ENCODE measurements at places on chromosomes 11 and 22. TPM values are rescaled to one million over a fixed set of nuclear protein-coding genes. Genes with fewer than 3 reads are reported as not detected.

The UPB1 gene
- total RNA-seq = 0.20 TPM

GRCh38 chr11:90220391-90220790, 2.5 kb downstream of the CHORDC1 start:
- no peak for DNase-seq

GRCh38 chr22:19430890-19431541, 517 bp downstream of the HIRA start:
- peak; percentile 83 for DNase-seq

GRCh38 chr11:132220474-132220873, 850.1 kb downstream of the NTM start:
- no peak for DNase-seq

DNA sequence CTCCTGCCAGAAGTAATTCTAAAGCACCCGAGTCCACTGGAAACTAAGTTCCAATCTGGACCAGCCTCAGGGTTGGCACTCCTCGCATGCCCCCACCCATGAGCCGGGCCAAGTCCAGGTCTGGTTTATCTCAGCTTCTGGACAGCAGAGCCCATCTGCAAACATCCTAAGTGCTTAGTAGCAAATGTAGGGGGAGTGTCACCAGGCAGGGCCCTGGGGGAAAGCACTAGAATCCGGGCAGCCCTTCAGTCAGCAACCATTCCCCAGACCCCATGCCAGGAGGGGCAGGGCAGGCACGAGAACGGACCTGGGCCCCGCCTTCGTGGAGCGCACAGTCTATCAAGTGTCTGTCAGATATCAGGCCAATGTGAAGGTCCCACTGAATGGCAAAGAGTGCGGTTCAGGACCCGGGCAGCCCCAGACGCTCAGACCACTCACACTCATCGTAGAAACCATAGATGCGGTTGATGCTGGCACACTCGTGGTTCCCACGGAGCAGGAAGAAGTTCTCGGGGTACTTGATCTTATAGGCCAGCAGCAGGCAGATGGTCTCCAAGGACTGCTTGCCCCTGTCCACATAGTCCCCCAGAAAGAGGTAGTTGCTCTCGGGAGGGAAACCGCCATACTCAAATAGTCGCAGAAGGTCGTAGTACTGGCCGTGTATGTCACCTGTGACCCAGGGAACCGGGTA, 1.3 kb downstream of the PPP1CA start:
- DNase-seq = peak; percentile 60

The SHISAL1 gene
- 34.3 TPM for total RNA-seq

The C11orf52 gene
- 7.7 TPM for total RNA-seq

GRCh38 chr22:20567371-20567847, 60.0 kb downstream of the MED15 start:
- DNase-seq = no peak

- DNase-seq = peak; percentile 39
Measured at GRCh38 chr11:61273178-61274078, 21.7 kb downstream of the VWCE start.

GRCh38 chr11:27339941-27340340, 23.1 kb downstream of the CCDC34 start:
- DNase-seq = no peak

The KBTBD4 gene
- total RNA-seq = 16.0 TPM

All from mucosa of descending colon (tissue), 3 donors.